ENCODE measurements at places on chromosomes 7 and 10.
A peak's percentile ranks its signal among the peaks of the same experiment; 100 is the strongest.

GRCh38 chr10:44008917-44009709, 360.4 kb upstream of the ZNF32 start:
- no peaks in the 10 kb centered on the region for H3K4me1 ChIP-seq
- no peak for DNase-seq
- H3K4me3 ChIP-seq: no peak overlapping the region
- H3K27me3 ChIP-seq: no peaks in the 10 kb centered on the region

DNA sequence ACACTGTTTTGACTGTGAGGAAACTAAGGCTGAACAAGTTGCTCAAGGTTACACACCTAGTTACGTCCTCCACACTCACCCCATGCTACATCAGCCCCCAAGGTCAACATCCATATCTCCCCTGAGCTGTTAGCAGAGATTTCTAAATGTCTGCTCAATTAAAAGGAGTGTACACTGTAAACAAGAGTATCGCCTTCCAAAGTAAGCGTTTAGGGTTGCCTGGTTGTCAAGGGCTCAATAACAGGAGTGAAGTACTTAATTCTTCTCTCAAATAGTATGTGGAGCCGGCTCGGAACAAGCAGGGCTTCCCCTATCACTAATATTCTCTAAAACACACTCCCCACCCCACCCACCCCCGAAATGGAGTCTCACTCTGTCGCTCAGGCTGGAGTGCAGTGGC, 412.8 kb upstream of the GALNT17 start:
- H3K4me1 ChIP-seq: 0 out of 2 replicates have a peak, but pooled peaks cover 2% of the 10 kb centered on the region
- peaks cover 22% of the 10 kb centered on the region for H3K36me3 ChIP-seq
- no peak overlapping the region for H3K4me3 ChIP-seq
- H3K27ac ChIP-seq: no peak overlapping the region
- DNase-seq: no peak

DNA sequence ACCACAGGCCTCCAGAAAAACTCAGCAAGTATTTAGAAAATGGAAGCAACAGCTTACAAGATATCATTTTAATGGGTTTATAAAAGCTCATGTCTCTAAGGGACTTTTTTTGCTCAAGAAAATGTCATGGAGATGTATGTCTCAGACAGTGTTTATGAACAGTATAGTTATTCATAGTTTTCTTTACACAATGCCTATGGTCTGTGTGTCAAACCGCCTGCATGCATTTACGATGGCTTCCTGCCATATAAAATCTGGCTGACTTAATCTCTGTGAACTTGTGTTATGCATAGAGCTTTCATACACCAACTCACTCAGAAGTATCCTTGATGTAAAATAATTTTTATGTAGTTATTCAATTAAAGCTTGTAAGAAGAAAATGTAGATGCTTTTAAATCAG, 1314.2 kb upstream of the LRRTM3 start:
- H3K27me3 ChIP-seq: no peaks in the 10 kb centered on the region
- no peak overlapping the region for H3K27ac ChIP-seq
- no peaks in the 10 kb centered on the region for H3K36me3 ChIP-seq
- no peak for DNase-seq

DNA sequence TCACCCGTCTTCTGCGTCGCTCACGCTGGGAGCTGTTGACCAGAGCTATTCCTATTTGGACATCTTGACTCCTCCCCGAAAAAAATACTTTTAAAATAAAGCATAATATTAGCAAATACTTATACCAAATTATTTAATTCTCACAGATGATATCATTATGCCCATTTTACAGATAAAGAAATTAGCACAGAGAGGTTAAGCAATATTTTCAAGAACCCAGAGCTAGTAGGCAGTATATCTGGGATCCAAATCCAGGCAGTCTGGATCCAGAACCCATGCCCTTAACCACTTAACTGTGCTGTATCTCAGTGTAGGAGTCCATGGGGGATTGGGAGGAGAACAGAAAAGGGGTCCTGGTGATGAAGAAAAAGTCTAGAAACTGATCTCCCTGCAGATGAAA, 6.1 kb downstream of the IQUB start:
- H3K4me1 ChIP-seq: no peaks in the 10 kb centered on the region
- no peaks in the 10 kb centered on the region for H3K36me3 ChIP-seq
- no peak overlapping the region for H3K27ac ChIP-seq
- H3K27me3 ChIP-seq: no peaks in the 10 kb centered on the region
- H3K4me3 ChIP-seq: no peak overlapping the region
- no peak for DNase-seq

DNA sequence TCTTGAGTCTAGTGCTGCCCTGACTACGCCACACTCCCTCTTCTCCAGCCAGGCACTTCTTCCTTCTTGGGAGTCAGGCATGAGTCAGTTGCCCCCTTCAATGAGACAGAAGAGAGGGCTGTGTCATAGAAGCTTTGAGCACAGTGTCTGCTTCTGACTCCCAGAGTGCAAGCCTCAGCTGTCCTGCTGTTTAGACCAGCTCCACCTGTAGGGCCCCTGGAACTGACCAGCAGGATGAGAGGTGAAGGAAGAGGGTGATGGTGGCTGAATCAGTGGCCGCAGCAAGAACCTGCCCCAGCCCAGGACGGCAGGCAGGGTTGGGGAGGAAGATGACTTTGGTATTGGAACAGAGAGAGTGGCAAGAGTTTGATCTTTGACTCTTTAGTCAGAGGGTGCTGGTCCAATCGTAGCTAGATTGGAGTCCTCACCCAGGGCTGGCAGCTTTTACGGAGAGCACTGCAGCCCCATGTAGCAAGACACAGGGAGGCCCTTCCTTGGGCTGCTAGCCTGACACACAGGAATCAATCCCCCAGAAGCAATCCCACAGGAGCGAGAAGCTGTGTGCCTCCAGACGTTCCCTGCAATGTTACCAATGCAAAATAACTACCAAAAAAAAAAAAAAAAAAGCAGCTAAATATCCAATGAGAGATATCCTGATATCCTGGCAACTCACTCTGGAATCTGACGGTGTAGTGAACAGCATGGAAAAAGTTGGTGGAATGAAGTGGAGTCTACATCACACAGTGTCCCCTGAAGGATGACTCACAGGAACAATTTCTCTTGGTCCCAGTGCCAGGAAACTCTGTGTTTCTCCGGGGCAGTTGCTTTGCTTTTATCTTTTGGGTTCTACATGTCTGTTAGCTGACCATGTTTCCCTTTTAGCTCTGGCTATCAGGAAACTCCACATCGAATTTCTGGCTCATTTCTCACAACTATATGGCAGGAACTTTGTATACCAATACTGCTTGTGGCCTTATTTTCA, 6.9 kb downstream of the C10orf62 start:
- no peaks in the 10 kb centered on the region for H3K4me1 ChIP-seq
- H3K36me3 ChIP-seq: no peaks in the 10 kb centered on the region
- H3K27ac ChIP-seq: no peak overlapping the region
- no peaks in the 10 kb centered on the region for H3K27me3 ChIP-seq
- no peak overlapping the region for H3K4me3 ChIP-seq

GRCh38 chr10:118504467-118505205, 90.8 kb downstream of the PRLHR start:
- H3K27ac ChIP-seq: no peak overlapping the region
- no peaks in the 10 kb centered on the region for H3K4me1 ChIP-seq
- no peaks in the 10 kb centered on the region for H3K27me3 ChIP-seq
- H3K4me3 ChIP-seq: no peak overlapping the region

DNA sequence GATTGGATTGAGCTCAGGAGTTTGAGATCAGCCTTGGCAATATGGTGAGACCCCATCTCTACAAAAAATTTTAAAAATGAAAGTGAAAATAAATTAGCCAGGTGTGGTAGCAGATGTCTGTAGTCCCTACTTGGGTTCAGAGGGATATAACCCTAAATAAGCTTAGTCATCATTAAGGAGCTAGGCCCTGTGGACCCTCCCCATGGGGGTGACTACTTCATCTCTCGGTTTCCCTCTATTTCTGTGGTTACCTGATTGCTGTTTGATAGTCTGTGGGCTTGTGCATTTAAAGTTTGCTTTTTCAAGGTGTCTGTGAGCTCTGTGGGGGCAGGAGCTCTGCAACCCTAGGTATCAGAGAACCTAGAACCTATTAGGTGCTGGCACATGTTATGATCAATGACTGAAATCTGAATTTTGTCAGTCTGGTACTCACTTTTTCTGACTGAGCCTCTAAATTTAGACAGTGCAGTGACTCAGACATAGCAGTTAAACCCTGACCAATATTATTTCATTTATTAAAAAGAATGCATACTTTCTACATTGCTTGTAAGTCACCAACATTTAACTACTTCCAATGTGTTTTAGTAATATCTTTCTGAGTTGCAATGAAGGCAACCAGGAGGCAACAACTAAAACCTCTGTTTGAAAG, 8.1 kb upstream of the CUZD1 start:
- H3K4me1 ChIP-seq: peaks cover 24% of the 10 kb centered on the region
- peak; percentile 44 for DNase-seq
- H3K27ac ChIP-seq: peak overlapping the region; percentile 21

DNA sequence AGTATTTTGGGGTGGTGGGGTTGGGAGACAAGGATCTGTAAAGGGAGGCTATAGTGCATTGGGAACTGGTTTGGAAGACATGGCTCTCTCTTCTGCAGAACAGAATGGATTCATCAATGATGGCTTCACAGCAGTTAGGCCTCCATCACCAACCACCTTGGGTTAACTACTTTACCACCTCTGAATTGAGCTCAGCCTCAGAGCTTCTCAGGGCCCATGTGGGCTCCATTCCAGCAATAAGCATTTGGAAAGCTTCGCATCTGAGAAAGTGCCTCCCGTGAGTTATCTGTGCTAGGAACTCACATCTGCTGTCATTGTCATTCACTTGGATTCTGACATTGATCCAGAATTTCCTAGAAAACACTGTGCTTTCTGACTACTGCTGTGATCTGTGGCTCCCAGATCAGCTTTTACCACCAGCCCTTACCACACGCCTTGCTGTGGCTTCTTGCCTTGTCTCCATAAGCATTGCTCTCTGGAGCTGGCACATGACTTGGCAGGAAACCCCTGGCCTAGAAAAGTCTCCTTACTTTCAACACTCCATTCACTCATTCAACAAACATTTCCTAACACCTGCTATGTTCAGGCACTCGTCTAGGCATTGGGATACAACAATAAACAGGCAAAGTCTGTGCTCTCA, 70.7 kb upstream of the ADO start:
- no peak for DNase-seq
- no peak overlapping the region for H3K4me3 ChIP-seq
- H3K4me1 ChIP-seq: no peaks in the 10 kb centered on the region
- no peak overlapping the region for H3K27ac ChIP-seq
- H3K36me3 ChIP-seq: no peaks in the 10 kb centered on the region

GRCh38 chr7:20347680-20348079, 17.0 kb downstream of the ITGB8 start:
- no peak for DNase-seq
- no peaks in the 10 kb centered on the region for H3K27me3 ChIP-seq
- no peak overlapping the region for H3K27ac ChIP-seq

DNA sequence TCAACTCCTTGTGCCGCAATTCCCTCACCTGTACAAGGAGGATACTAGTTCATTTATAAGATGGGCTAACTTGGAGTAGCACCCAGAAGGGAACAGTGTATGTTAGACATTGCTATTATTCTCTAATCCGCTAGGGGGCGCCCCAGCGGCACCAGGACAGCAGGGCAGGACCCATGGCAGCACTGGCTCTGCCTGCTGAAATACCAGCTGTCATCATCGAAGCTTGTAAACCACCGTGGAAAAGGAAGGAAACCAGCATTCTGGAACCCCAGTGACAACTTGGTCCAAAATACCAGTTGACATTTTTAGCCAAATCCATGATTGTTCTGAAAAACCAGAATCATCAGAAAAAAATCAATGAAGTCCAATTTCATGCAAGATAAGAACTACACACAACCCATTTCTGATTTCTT, 134.4 kb downstream of the ITGA8 start:
- H3K27ac ChIP-seq: no peak overlapping the region
- H3K36me3 ChIP-seq: no peaks in the 10 kb centered on the region
- peak; percentile 50 for DNase-seq
- no peaks in the 10 kb centered on the region for H3K4me1 ChIP-seq
- peaks cover 13% of the 10 kb centered on the region for H3K27me3 ChIP-seq

- no peaks in the 10 kb centered on the region for H3K36me3 ChIP-seq
- H3K27me3 ChIP-seq: no peaks in the 10 kb centered on the region
- no peak overlapping the region for H3K27ac ChIP-seq
- H3K4me3 ChIP-seq: no peak overlapping the region
- H3K4me1 ChIP-seq: no peaks in the 10 kb centered on the region
Observed at GRCh38 chr7:148156233-148156632, 434.3 kb upstream of the C7orf33 start.

- no peak for DNase-seq
- H3K27ac ChIP-seq: no peak overlapping the region
- H3K4me3 ChIP-seq: no peak overlapping the region
- H3K4me1 ChIP-seq: no peaks in the 10 kb centered on the region
Observed at GRCh38 chr7:50684011-50684712, 98.5 kb downstream of the GRB10 start.

- peaks cover 12% of the 10 kb centered on the region for H3K27me3 ChIP-seq
- no peak for DNase-seq
- no peaks in the 10 kb centered on the region for H3K36me3 ChIP-seq
- no peak overlapping the region for H3K4me3 ChIP-seq
- no peaks in the 10 kb centered on the region for H3K4me1 ChIP-seq
Observed at GRCh38 chr10:67606572-67606971, 89.4 kb downstream of the CTNNA3 start.

- H3K4me3 ChIP-seq: no peak overlapping the region
- no peaks in the 10 kb centered on the region for H3K27me3 ChIP-seq
- no peak overlapping the region for H3K27ac ChIP-seq
- H3K4me1 ChIP-seq: no peaks in the 10 kb centered on the region
- DNase-seq: no peak
Observed at GRCh38 chr7:90194911-90195809, 16.4 kb upstream of the STEAP2 start.

DNA sequence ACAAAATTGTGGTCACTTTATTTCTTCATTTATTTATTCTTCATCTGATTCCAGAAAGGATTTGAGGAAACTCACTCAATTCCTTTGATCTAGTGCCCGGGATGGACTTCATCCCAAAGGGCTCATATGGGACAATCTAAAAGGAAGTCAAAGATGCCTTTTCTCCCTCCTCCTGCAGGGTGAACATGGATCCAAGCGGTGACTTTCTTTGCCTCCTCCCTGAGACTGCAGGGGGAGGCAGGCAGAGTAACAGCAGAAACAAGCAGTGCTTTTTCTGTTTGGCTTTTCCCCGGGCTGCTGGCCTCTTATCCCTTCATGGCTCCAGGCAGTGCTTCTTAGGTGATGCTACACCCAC, 10.0 kb upstream of the DNMBP start:
- H3K27ac ChIP-seq: no peak overlapping the region
- no peak overlapping the region for H3K4me3 ChIP-seq
- H3K27me3 ChIP-seq: peaks cover 6% of the 10 kb centered on the region
- H3K36me3 ChIP-seq: no peaks in the 10 kb centered on the region
- no peaks in the 10 kb centered on the region for H3K4me1 ChIP-seq

GRCh38 chr7:141612861-141613260, 61.7 kb downstream of the AGK start:
- no peak for DNase-seq
- H3K36me3 ChIP-seq: peaks cover 50% of the 10 kb centered on the region

DNA sequence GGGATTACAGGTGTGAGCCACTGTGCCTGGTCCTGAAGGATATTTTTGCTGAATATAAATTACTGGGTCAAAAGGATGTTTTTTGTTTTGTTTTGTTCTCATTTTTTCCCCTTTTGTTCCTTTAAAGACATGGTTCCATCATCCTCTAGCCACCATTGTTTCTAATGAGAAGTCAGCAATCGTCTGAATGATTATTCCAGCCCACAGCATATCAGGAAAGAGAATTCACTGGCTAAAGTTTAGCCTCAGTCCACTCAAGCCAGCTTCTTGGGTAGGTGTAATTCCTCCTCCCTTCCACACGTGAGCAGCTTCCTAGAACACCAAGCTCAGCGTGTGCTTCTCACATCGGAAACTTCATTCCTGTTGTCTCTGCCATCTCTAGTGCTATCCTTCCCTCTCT, 112.8 kb upstream of the INSIG1 start:
- DNase-seq: no peak
- H3K36me3 ChIP-seq: no peaks in the 10 kb centered on the region

GRCh38 chr10:14822879-14823755, 14.7 kb downstream of the CDNF start:
- no peak for DNase-seq
- no peak overlapping the region for H3K27ac ChIP-seq
- H3K4me1 ChIP-seq: no peaks in the 10 kb centered on the region
- H3K36me3 ChIP-seq: no peaks in the 10 kb centered on the region
